ENCODE measurements at places on chromosomes 2 and 18.

DNA sequence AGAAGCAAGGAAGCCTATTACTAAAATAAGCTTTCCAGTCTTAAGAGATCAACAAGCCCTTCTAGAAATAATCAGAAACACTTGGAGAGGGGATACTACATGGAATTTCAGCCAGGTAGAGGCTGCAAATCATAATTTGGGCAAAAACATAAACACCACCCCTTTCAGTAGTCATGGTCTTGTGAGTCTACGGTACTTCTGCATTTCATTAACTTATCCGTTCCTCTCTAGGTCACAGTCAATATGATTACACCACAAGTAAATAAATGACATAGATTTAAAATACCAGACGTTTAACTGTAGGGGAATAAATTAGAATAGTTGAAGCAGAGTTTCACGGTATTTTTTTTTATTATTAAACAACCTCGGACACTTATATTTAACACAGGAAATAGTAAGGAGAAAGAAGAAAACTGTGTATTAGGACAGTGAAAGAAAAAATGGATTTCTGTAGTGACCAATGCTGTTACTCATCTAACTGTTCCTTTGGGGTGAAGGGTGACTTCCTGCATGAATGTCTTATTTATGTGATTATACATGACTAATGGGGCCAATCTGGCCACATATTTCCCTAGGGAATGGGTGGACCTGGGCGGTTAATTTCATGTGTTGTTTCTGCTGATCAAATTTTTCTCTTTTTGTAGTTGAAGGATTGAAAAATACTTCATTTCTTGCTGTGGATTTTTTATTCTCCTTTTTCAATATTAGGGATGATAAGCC, 456.6 kb upstream of the UBE2E3 start:
- no peak for DNase-seq

- DNase-seq, result no peak
Measured at GRCh38 chr2:213763354-213763753, 479.1 kb downstream of the SPAG16 start.

- no peak for DNase-seq
Measured at GRCh38 chr2:20674974-20675679, 8.2 kb downstream of the GDF7 start.

DNA sequence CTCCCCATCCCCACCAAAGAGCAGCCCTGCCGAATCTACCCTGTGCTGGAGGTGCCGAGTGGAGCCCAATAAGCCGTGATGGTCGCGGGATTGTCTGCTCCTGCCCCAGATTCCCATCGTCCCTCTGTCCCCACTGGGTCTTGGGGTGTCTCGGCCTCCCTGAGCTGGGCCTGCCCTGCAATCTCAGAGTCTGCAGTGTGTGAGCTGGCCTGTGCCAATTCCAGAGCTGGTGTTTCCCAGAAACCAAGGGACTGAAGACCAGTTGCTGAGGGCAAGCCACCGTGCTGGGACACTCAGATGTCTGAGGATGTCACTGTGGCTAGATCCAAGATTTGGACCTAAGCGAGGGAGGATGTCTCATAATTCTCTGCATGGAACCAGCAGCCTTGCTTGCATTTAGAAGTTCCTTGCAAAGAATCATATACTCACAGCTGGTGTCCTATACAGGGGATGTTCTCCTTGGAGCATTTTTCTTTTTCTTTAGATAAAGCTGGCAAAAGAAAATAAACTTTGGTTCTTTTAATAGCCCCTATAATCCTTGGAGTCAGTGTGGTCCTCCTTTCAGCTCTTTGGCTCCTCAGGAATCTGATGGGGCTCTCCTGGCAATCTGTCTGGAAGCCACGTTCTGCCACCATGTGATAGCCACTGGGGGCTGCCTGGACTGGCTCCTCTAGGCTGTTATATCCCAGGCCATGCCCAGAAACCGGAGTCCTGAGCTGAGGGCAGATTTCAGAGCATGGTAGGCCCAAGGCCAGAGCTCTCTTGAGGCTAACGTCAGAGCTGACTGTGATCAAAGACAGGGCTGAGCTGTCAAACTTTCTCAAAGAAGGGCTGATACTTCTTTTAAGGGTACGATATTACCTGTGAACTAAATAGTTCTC, 140.1 kb upstream of the HAAO start:
- DNase-seq, result no peak

DNA sequence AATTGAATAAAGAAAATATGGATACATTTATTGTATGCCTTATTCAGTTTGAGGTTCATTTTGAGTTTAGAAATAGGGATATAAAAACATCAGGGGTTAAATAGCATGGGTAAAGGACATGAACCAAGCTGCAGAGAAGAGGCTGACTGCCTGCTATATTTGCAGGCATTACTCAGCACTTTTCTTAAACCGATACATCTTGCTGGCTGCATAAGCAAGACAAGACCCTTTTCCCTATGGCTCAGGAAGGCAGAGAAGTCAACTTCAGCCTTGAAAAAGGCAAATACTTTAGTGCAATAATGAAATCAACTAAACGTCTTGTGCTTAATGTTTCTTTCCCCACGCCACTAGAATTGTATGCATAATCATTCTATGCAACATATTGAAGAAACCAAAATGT, 36.4 kb downstream of the SCN1A start:
- DNase-seq, result no peak

GRCh38 chr2:3751806-3752205, 48.4 kb downstream of the DCDC2C start:
- DNase-seq, result no peak

- DNase-seq, result peak; percentile 24
Measured at GRCh38 chr2:10267551-10268465, 34.9 kb upstream of the HPCAL1 start.

DNA sequence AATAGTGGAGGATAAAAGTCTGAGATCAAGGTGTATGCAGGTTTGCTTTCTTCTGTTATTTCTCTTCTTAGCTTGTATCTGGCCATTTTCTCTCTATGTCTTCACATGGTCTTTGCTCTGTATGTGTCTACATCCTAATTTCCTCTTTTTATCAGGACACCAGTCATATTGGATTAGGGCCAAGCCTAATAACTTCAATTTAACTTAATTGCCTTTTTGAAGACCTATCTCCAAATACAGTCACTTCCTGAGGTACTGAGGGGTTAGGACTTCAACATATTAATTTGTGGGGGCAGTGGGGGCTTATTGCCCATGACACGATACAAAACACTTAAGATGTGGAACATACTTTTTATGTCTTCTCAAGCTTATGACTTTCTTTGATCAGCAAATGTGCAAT, 632.9 kb upstream of the CELF4 start:
- no peak for DNase-seq

GRCh38 chr2:222548992-222549391, 106.9 kb downstream of the FARSB start:
- peak; percentile 50 for DNase-seq

GRCh38 chr2:30588994-30589393, 141.9 kb downstream of the LCLAT1 start:
- DNase-seq, result no peak
